Activated CD4-positive, alpha-beta T cell treated with anti-CD3 and anti-CD28 coated beads, Interleukin-2, amount 10 ng/mL, durations not matched to agents 7 days and 5 days (primary cell): ENCODE measurements at places on chromosomes 4 and X. TPM values are rescaled to one million over a fixed set of nuclear protein-coding genes. Genes with fewer than 3 reads are reported as not detected.

EPGN gene
- total RNA-seq: 0.67 TPM

POU3F4 gene
- not detected for total RNA-seq

LRP2BP gene
- 0.73 TPM for total RNA-seq

POLN gene
- 3.8 TPM for total RNA-seq

GRCh38 chr4:168648494-168648893 lies 151.6 kb downstream of the PALLD start:
- H3K4me3 ChIP-seq: no peak overlapping the region
- no peaks in the 10 kb centered on the region for H3K4me1 ChIP-seq
- no peak overlapping the region for H3K27ac ChIP-seq
- H3K36me3 ChIP-seq: no peaks in the 10 kb centered on the region

GRCh38 chrX:81537723-81538122 lies 335.8 kb downstream of the SH3BGRL start:
- H3K4me3 ChIP-seq: no peak overlapping the region
- H3K27me3 ChIP-seq: no peaks in the 10 kb centered on the region
- no peak overlapping the region for H3K27ac ChIP-seq
- no peaks in the 10 kb centered on the region for H3K36me3 ChIP-seq
- DNase-seq: no peak
- no peaks in the 10 kb centered on the region for H3K4me1 ChIP-seq

SPP1 gene
- 0.17 TPM for total RNA-seq

- peaks cover 5% of the 10 kb centered on the region for H3K36me3 ChIP-seq
- H3K27ac ChIP-seq: no peak overlapping the region
- peaks cover 14% of the 10 kb centered on the region for H3K4me1 ChIP-seq
- DNase-seq: peak; percentile 50
- peaks cover 4% of the 10 kb centered on the region for H3K27me3 ChIP-seq
These were observed 33.7 kb upstream of the STX18 start for GRCh38 chr4:4575284-4576211.

GRCh38 chrX:24259544-24260240 lies 54.2 kb downstream of the SUPT20HL2 start:
- H3K27me3 ChIP-seq: no peaks in the 10 kb centered on the region
- no peak overlapping the region for H3K4me3 ChIP-seq
- H3K4me1 ChIP-seq: peaks cover 29% of the 10 kb centered on the region
- H3K36me3 ChIP-seq: no peaks in the 10 kb centered on the region
- H3K27ac ChIP-seq: no peak overlapping the region
- DNase-seq: peak; percentile 44

DNA sequence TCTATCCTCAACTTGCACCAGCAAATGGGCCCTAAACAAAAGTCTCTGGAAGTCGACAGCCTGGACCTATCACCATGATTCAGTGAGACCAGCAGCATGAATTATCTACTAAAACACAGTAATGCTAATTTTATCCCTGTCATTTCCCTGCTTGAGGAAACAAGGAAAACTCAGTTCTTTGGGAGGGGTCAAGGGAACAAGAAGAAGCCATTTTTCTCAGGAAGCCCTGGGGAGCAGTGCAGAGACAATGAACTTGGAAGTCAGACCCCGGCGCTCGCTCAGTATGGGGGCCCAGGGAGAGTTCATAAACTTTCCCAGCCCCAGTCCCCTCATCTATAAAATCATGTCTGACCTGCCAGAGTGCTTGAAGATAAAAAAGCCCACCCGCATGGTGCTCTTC lies 50.4 kb downstream of the DCTD start:
- no peak for DNase-seq
- H3K4me1 ChIP-seq: no peaks in the 10 kb centered on the region
- H3K36me3 ChIP-seq: no peaks in the 10 kb centered on the region
- H3K27me3 ChIP-seq: no peaks in the 10 kb centered on the region
- H3K4me3 ChIP-seq: no peak overlapping the region

TMEM131L gene
- total RNA-seq: 49.3 TPM

- H3K27me3 ChIP-seq: peaks cover 3% of the 10 kb centered on the region
- DNase-seq: no peak
- H3K4me1 ChIP-seq: no peaks in the 10 kb centered on the region
- no peak overlapping the region for H3K27ac ChIP-seq
- no peak overlapping the region for H3K4me3 ChIP-seq
These were observed 24.9 kb upstream of the GPC4 start for GRCh38 chrX:133440081-133440796.

SSX2B gene
- not detected for total RNA-seq

EDA gene
- 1.9 TPM for total RNA-seq

DNA sequence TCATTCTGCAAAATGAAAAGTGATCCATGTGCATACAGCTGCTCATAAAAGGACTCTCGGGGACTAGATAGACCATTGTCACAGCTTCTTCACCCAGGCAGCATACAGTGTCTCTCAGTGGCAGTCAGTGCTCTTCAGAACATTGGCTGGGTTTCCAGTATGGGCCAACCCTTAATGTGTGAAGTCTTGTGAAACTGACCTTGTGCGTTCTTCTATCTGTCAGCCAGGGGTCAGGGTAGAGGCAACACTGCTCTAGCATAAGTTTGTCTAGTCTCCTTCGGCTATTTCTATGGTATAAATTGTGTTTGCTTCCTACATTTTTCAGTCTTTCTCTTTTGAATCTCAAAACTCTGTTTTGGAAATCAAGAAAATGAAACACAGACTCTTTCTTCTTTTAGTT lies 37.0 kb upstream of the SMIM31 start:
- no peaks in the 10 kb centered on the region for H3K36me3 ChIP-seq
- no peak overlapping the region for H3K27ac ChIP-seq
- no peaks in the 10 kb centered on the region for H3K27me3 ChIP-seq

FRMPD3 gene
- not detected for total RNA-seq

ADGRG2 gene
- not detected for total RNA-seq

DNA sequence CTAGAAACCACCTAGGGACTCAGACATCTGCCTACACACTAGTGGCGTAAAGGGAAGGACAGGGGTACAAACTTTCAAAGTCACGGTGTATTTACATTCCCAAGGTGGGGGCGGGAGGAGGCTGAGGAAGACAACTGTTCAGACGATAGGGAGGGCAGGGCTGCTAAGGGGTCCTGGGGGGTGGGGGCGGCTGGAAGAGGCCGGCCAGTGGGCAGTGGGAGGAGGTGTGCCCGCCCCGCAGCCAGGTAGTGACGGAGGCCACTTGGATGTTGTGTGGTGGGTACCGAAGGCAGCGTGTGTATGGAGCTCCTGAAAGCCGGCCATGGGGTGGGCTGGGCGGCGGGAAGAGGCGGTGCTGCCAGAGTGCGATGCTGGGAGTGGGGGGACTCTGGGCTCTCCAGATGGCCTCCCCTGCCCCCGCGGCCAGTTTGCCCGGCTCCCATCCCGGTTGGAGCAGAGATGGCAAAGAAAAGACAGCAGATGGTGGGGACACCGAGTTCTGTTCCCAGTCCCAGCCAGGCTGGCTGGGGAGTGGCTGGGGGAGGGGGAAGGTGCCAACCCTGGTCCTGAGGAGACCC lies 24.2 kb downstream of the L1CAM start:
- no peaks in the 10 kb centered on the region for H3K36me3 ChIP-seq
- no peak overlapping the region for H3K4me3 ChIP-seq
- peaks cover 9% of the 10 kb centered on the region for H3K4me1 ChIP-seq
- H3K27me3 ChIP-seq: no peaks in the 10 kb centered on the region

GRCh38 chr4:149801416-149801815 lies 14.2 kb downstream of the IQCM start:
- H3K4me1 ChIP-seq: no peaks in the 10 kb centered on the region
- no peak overlapping the region for H3K4me3 ChIP-seq
- no peaks in the 10 kb centered on the region for H3K27me3 ChIP-seq
- H3K36me3 ChIP-seq: no peaks in the 10 kb centered on the region
- H3K27ac ChIP-seq: no peak overlapping the region

GRCh38 chrX:148288451-148288850 lies 212.0 kb upstream of the AFF2 start:
- no peaks in the 10 kb centered on the region for H3K36me3 ChIP-seq
- DNase-seq: no peak
- H3K27ac ChIP-seq: no peak overlapping the region
- no peak overlapping the region for H3K4me3 ChIP-seq

DNA sequence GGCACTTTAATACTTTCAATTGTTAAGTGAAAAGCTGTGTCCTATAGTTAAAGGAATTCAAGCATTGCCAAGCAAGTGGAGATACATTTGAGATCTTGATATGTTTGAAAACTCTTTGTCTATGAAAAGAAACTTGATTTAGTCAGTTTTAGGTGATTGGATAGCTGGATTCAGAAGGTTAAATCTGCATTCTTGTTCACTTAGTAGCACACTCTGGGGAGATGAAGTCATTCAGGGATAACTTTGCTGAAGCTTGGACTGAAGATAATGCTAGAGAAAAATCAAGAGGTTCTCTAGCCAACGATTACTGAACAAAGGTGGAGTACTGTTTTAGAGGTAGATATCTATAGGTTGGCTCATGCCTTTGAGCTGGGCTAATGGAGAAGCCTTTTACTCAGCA lies 90.6 kb downstream of the DCAF8L2 start:
- H3K4me1 ChIP-seq: no peaks in the 10 kb centered on the region
- no peaks in the 10 kb centered on the region for H3K36me3 ChIP-seq
- H3K4me3 ChIP-seq: no peak overlapping the region
- H3K27ac ChIP-seq: no peak overlapping the region

GAGE12F gene
- total RNA-seq: not detected

DNA sequence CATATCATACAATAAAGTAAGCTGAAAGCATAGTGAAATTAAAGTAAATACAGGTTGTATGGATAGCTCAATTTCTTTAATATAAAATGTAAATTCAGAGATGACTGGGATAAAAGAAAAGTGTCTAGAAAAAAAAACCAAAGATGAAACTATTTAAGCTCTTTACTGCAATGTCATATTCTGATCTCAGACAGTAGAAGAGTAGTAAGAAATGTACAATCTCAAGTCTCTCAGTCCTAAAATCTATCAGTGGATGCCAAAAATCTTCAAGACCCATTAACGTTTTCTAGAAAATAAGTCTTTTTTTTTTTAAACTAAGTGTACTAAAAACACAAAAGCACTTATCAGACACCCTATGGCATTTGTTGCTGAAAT lies 13.8 kb downstream of the MGARP start:
- peaks cover 23% of the 10 kb centered on the region for H3K4me1 ChIP-seq
- peak overlapping the region; percentile 69 for H3K27ac ChIP-seq
- peak overlapping the region; percentile 68 for H3K4me3 ChIP-seq
- peaks cover 13% of the 10 kb centered on the region for H3K27me3 ChIP-seq
- no peaks in the 10 kb centered on the region for H3K36me3 ChIP-seq
- no peak for DNase-seq

DNA sequence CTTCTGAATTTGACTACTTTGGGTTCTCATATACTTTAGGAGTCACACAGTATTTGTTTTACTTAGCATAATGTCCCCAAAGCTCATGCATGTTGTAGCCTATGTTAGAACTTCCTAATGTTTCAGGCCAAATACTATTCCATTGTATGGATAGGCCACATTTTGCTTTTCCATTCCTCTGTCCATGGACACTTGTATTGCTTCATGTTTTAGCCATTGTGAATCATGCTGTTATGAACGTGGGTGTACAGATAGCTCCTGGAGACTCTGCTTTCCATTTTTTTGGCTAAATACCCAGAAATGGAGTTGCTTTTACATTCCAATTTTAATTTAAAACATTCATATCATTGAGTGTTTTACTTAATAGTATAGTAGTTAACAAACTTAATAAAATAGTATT lies 54.5 kb downstream of the HTT start:
- no peak overlapping the region for H3K27ac ChIP-seq
- no peak overlapping the region for H3K4me3 ChIP-seq
- peaks cover 55% of the 10 kb centered on the region for H3K36me3 ChIP-seq
- no peaks in the 10 kb centered on the region for H3K27me3 ChIP-seq
- DNase-seq: no peak
- H3K4me1 ChIP-seq: peaks cover 6% of the 10 kb centered on the region

DNA sequence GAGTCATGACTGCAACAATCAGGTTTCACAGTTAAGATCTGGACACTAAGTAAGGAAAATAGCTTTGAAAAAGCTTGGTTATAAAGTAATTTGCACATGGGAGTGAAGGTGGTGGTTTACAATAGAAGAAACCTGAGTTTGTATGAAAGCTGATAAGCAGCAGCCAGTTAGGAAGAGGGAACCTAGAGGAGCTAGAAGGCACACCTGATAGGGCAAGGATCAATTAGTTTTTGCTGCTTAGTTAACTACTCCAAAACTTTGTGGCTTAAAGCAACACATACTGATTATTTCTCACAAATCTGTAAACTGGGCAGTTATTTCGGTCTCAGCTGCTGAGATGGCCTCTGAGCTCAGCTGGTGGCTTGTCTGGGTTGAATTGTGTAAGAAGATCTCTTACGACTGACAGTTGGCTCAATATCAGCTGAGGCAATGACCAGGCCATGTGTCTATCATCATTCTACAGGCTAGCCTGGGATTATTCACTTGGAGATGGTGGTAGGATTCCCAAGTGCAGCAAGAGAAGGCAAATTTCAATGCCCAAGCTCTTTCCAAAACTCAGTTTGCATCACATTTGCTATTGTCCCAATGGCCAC lies 255.0 kb upstream of the PITX2 start:
- H3K27ac ChIP-seq: no peak overlapping the region
- no peak overlapping the region for H3K4me3 ChIP-seq
- H3K36me3 ChIP-seq: no peaks in the 10 kb centered on the region
- DNase-seq: no peak

GRCh38 chr4:93710101-93710846 lies 118.3 kb upstream of the ATOH1 start:
- no peak overlapping the region for H3K4me3 ChIP-seq
- H3K36me3 ChIP-seq: no peaks in the 10 kb centered on the region
- no peaks in the 10 kb centered on the region for H3K4me1 ChIP-seq
- H3K27ac ChIP-seq: no peak overlapping the region
- no peaks in the 10 kb centered on the region for H3K27me3 ChIP-seq

ABCG2 gene
- 1.1 TPM for total RNA-seq

GPRASP1 gene
- total RNA-seq: 1.6 TPM

GRCh38 chrX:102517326-102517725 lies 787 bp upstream of the TMSB15A start:
- DNase-seq: no peak
- H3K4me1 ChIP-seq: peaks cover 3% of the 10 kb centered on the region
- H3K27me3 ChIP-seq: peaks cover 39% of the 10 kb centered on the region
- no peak overlapping the region for H3K4me3 ChIP-seq
- H3K36me3 ChIP-seq: no peaks in the 10 kb centered on the region

DNA sequence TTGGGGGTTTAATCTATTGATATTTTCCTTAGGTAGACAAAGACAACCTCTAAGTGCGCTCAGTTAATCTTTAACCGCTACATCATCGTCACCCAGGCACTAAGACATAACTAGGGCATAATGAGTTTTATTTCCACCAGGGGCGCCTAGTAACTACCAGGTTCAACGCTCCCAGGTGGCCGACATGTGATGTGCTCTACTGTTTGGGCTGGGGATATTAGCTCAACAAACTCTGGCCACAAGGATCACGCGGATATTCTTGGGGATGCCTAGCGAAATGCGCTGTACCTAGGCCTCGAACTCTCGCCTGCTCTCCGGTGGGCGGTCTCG lies 915 bp upstream of the RAB33B start:
- peak overlapping the region; percentile 99 for H3K27ac ChIP-seq
- no peaks in the 10 kb centered on the region for H3K27me3 ChIP-seq
- peak overlapping the region; percentile 87 for H3K4me3 ChIP-seq
- H3K4me1 ChIP-seq: peaks cover 52% of the 10 kb centered on the region
- DNase-seq: peak; percentile 77
- peaks cover 4% of the 10 kb centered on the region for H3K36me3 ChIP-seq

GRCh38 chrX:123477673-123478072 lies 255.2 kb downstream of the THOC2 start:
- H3K4me1 ChIP-seq: no peaks in the 10 kb centered on the region
- no peak overlapping the region for H3K4me3 ChIP-seq
- no peaks in the 10 kb centered on the region for H3K27me3 ChIP-seq
- H3K27ac ChIP-seq: no peak overlapping the region

SLITRK4 gene
- not detected for total RNA-seq
